Activated CD4-positive, alpha-beta T cell treated with anti-CD3 and anti-CD28 coated beads, Interleukin-2, amount 50 U/mL, for 4 hours (primary cell): ENCODE measurements at places on chromosomes 16 and 17.

DNA sequence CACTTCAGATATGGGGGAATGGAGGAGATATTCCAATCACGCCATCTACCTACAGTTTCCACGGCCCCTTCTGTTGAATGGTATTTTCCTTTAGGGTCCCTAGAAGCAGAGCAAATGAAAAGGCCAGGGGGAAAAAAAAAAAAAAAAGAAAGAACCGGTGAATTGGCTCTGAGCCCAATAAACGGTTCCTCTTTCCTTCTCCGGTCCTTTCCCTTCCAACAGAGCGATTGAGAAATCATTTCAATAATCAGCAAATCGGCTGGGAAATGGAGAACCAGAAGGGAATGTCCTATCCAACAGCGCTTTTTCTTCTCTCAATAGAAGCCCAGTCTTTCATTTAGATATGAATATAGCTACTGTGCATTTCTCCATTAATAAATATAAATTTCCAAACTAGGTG lies 26.8 kb upstream of the HOXB13 start:
- no peak for DNase-seq

GRCh38 chr16:23282568-23282967 lies 19.5 kb upstream of the SCNN1B start:
- no peak for DNase-seq

- DNase-seq = no peak
These were observed 50.5 kb upstream of the AMZ2 start for GRCh38 chr17:68197091-68197996.

DNA sequence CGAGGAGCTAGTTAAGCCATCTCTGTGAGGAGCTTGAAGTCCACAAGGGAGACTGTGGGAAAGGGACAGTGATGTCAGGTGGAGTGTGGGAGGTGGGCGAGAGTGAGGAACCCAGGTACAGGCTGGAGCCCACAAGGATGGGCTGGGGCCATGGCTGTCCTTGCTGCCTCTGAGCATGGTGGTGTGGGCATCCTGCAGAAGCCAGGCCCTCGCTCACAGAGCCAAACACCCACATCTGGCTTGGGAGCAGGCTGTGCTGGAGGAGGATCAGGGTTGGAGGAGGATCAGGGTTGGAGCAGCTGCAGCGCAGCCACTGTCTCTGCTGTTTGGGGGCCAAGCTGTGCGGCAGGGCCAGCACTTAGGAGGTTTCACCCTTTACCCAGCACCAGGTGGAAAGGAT lies 58.2 kb upstream of the ENPP7 start:
- DNase-seq = no peak

GRCh38 chr16:85164838-85165516 lies 52.7 kb upstream of the CIBAR2 start:
- DNase-seq = no peak

DNA sequence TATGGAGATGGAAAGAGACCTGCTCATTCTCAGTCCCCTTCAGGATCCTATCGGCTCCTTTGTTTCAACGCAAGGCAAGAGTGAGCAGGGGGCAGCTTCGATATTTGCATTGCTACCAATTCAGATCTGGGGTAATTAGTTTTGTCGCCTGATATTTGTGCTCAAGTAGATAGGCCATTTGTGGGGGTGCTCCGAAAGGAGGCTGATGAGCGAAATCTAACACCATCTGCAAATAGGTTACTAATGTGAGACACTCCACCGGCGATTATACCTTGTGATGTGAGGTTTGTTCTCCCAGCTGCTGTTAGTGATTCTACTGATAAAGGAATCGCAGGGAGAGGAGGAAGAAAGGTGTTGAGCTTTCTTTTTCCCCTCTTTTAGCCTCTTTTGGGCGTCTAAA lies 31.5 kb downstream of the WSCD1 start:
- no peak for DNase-seq

GRCh38 chr16:89123001-89123830 lies 29.6 kb downstream of the ACSF3 start:
- no peak for DNase-seq

GRCh38 chr17:13222975-13223374 lies 205.1 kb upstream of the ELAC2 start:
- no peak for DNase-seq

GRCh38 chr17:8711291-8711690 lies 33.3 kb downstream of the CCDC42 start:
- DNase-seq = no peak

- DNase-seq = no peak
These were observed 93.9 kb downstream of the ENGASE start for GRCh38 chr17:79168486-79169055.

DNA sequence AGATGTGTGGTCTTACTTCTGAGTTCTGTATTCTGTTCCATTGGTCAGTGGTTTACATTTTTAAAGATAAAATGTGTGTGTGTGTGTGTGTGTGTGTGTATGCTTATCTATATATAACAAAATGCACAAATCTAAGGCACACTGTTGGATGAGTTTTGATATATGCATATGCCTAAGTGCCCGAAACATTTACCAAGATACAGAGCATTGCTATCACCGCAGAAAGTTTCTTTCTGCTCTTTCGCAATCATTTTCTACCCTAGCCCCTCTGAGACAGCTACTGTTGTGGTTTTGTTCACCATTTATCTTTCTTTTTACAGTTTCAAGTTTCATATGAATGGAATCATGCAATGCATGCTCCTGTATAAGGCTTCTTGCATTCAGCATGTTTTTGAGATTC lies 97.0 kb downstream of the MRTFB start:
- DNase-seq = no peak

- DNase-seq = no peak
These were observed 237 bp downstream of the C1QL1 start for GRCh38 chr17:44967907-44968224.

- DNase-seq = no peak
These were observed 72.7 kb downstream of the SOX9 start for GRCh38 chr17:72193391-72194106.

GRCh38 chr16:54627616-54628015 lies 303.0 kb upstream of the IRX5 start:
- no peak for DNase-seq
